Kasumi-1 (cell line): ENCODE measurements at places on chromosomes 12 and 14.
A peak's percentile ranks its signal among the peaks of the same experiment; 100 is the strongest.

DNA sequence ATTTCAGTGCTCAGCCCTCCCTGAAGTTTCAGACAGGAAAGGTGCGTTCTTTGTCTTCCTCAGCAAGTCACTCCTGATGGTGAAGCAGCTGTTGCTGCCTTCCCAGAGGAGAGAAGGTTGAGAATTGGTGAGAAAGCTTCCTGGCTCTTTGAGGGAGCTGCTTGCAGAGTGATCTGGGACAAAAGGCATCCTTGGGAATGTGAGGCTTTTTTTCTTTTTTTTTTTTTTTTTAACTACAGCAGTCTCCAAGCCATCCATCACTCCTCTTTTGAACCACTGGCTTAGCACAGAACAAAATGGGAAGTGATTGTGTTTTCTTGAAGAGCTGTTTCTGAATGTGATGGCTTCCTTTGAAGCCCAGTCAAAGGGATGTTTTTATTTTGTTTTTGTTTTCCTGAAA is 120.4 kb upstream of the LRIG3 start:
- DNase-seq = no peak

DNA sequence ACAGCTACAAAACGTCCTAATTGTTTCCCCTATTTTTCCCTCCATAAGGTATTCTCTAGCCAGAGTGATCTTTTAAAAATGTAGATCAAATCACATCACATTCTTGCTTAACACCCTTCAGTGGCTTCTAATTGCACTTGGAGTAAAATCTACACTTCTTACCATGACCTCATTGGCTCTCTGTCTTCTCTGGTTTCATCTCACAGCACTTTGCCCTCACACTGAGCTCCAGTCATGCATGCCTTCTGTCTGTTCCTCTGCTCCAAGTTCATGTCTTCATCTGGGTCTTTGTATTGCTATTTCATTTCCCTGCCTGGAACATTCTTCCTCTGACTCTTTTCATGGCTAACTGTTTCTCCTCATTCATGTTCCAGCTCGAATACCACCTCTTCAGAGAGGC is 220.4 kb upstream of the GARIN6 start:
- no peak for DNase-seq

- no peak for DNase-seq
Observed at GRCh38 chr12:30111719-30112118, 328.0 kb upstream of the TMTC1 start.

DNA sequence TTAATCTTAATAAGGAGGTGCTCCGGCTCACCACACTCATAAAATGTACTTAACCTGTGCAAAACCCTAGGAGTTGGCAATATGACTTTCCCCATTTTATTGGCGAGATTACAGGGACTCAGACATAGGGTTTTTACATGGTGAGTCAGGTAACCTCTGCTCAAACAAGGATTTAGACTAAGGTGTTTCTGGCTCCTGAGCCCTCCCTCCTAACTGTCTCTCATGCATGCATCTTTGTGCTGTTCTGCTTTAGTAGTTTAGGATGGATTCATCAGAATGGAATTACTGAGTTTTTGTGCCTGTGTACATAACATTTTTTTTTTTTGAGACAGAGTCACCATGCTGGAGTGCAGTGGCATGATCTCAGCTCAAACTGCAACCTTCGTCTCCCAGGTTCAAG is 993.3 kb upstream of the TMEM132C start:
- DNase-seq = no peak

DNA sequence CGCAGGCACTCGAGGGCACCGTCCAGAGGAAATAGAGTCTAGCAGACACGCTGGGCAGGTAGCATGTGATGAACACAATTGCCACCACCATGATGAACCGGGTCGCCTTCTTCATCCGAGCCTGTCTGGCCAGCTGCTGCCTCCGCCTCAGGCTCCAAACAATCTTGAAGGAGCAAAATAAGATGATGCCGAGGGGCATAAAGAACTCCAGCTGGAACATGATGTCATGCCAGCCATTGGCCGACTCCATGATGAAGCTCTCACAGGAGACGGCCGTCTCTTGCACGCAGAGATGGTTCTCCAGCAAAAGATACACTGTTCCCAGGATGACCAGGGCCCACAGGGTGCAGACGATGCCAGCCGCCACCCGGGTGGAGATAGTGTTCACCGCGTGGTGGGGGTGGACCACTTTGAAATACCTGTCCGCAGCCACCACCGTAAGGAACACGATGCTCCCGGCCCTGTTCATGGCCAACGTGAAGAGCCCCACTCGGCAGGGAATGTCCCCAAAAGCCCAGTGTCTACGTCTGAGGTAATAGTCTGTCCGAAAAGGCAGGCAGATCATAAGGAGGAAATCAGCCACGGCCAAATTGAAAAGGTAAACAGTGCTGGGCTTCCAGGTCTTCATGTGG is 945 bp downstream of the HCAR1 start:
- DNase-seq = no peak

DNA sequence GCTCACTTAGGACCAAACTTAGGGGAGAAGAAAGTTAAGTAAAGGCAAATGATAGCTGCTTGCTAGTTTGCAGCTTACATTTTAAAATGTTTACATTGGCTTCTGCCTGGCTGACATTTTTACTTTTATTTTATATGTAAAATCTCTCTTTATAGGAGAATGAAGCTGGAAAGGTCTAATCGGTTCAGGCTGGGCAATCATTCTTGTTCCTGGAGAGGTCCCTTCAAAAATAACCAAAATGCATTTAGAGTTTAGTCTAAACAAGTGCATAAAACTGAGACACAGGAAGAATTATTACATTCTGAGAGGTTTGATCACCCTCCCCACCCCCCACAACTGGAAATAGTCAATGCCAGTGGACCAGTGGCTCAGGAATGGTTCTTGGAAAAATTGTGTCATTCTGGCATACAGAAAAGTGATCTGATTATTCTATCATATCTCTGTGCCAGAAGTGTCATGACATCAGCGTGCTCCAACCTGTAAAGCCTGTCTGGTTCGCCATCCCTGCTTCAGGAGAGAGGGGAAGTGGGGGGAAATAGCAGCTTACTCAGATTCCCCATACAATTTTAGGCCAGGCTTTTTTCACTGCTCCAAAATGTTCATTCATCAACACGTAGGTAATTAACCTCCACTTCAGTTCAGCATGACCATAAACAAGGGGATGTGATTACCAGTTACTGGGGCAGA is 4.2 kb downstream of the PRICKLE1 start:
- no peak for DNase-seq

- no peak for DNase-seq
Observed at GRCh38 chr14:47590767-47591495, 84.5 kb downstream of the MDGA2 start.

DNA sequence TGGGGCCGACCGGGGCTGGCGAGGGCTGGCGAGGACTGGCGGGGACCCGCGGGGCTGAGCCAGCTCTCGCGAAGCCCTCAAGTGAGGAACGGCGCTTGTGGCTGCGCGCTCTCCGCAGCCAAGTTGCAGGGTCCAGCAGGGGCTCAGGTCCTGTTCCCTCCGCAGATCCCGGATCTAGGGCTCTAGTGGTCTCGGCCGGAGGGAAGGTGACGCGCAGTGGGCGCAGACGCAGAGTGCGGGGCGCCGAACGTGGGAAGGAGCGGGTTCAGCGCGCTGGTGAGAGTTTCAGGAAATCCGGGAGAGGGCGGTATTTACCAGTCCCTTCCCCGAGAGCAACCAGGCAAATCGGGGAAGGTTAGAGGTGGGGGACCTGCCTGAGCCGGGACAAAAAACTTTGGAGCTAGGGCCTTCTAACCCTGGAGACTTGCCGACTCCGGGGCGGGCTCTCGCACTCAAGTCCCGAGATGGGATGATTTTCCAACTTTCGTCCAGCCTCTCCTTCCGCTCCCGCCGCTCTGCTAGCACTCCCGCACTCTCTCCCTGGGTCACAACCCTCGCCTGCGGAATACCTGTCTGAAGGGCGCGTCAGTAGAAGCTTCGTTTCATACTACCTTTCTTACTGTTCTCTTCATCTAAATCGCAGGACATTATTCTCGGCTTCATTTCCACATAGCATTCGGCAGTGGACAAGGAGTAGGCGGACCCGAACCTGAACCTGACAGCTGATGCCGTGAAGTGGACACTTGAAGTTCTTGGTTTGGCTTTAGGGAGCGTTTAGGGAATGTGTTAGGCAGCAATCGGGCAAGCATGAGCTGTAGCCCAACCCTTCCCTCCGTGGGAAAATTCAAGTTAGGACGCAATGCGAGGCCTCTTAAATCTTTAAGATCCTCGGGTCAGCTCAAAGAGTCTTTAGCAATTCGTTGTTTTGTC is 13.6 kb upstream of the PAX9 start:
- no peak for DNase-seq

DNA sequence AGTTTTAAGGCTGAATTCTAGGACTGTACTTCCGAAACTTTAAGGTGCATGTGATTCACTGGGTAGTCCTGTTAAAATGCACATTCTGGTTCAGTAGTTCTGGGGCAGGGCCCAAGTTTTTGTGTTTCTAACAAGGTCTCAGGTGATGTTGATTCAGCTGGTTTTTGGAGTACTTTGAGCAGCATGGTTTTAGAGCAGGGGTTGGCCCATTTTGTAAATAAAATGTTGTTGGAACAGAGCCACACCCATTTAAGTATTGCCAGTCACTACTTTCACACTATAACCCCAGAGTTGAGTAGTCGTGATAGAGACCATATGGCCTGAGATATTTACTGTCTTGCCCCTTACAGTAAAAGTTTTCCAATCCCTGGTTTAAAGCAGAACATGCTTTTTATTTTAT is 111.3 kb downstream of the SYNE2 start:
- no peak for DNase-seq

DNA sequence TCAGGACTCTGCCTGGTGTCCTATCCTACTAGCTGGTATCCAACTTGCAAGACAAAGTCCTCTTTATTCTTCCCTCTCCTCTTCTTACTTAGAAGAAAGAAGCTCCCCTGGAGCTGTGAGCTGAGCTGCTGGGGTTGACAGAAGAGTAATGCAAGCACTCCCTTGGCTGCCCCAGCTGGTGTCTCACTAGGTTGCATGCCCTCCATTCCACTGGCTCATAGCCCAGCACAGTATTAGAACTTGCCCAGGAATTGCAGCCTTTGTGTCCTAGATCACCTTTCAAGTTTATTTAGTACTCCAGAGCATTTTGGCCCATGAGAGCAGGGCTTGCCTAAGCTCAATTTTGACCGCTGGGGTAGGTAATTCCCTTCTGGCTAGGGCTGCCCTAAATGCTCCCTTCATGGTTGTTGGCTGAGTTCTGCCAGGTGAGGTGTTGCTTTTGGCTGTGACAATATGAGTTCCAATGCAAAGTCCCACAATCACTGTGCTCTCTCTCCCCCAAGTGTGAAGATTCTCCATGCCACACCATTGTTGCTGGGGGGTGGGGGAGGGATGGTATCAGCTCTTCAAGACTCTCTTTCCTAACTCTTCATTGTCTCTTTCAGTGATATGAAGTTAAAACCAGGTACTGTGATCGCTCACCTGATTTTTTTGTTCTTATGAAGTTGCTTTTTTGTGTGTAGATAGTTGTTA is 317.4 kb upstream of the DDHD1 start:
- no peak for DNase-seq

GRCh38 chr14:95190346-95190840 is 33.1 kb upstream of the DICER1 start:
- DNase-seq = no peak

DNA sequence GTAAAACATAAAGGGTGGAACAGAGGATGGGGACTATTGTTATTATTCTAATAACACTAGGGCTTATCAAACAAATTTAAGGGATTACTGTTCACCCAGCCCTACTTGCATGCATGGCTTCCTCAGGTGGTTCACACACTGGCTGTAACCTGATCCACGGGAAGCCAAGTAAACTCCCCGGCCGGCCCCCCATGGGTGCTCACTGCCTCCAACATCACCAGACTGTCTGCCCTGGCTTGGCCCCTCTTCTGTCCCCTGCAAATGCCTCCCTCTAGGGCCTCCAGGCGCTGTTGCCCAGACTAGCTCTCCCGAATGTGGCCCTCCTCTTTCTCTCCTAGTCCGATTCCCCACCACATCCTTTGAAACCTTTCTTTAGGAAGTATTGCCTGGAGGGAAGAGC is 18.6 kb downstream of the FAIM2 start:
- no peak for DNase-seq

GRCh38 chr14:104898870-104899510 is 25.7 kb upstream of the PLD4 start:
- DNase-seq = no peak

GRCh38 chr12:123163227-123163626 is 12.3 kb upstream of the PITPNM2 start:
- DNase-seq = no peak

GRCh38 chr12:119705182-119705581 is 37.2 kb downstream of the PRKAB1 start:
- DNase-seq = no peak

DNA sequence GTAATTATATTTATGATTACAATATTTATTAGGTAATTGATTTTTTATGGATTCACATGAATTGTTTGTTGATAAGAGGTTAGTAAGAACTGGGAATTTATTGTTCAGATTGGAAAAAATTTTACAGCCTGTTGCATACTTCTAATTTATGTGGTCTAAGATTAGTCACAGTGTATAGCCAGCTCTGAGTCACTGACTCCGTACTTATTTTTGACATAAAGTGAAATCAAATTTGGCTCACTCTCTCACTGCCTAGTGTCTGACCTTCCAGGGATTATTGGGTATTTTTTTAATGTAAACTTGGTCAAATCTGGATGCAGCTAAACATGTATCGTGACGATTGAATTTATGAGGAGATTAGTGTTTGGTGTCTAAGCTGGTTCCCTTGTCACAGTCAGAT is 109.3 kb downstream of the PTPRQ start:
- DNase-seq = no peak

DNA sequence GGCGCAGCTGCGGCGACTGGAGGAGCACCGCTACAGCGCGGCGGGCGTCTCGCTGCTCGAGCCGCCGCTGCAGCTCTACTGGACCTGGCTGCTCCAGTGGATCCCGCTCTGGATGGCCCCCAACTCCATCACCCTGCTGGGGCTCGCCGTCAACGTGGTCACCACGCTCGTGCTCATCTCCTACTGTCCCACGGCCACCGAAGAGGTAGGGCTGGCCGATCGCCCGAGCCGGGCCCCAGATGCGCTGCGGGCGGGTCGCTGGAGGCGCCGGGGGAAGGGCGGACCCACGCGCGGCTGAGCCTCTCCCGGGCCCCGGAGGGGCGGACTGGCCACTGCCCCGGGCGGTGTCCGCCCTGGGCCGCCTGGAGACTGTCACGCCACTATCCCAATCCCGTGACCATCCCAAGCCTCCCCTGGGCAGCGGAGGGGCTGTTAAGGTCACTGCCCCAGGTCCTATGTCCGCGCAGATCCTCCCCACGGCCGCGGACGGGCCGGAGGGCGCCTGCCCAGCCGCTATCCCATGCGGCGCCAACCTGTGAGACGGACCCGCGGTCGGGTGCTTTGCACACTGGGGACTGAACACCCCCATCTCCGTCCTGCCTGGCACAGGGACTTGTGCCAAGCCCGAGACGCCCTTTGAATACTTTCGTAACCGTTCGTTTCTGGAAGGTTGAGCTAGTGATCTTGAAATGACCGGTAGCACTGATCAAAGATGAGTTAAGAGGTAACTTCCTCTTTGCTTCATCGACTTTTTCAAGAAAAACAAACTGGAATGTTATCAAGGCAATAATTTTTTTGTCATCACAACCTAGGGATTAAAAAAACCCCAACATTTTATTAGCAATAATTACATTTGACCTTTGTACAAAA is 725 bp downstream of the CHPT1 start:
- peak; percentile 70 for DNase-seq

GRCh38 chr12:52568111-52568510 is 5.5 kb downstream of the KRT74 start:
- DNase-seq = no peak
